Myocyte (in vitro differentiated cells): ENCODE measurements at places on chromosomes 1 and 21. TPM values are rescaled to one million over a fixed set of nuclear protein-coding genes. Genes with fewer than 3 reads are reported as not detected.

- DNase-seq: no peak
Observed at GRCh38 chr1:38508232-38508631, 351.3 kb downstream of the RRAGC start.

The C21orf58 gene
- 1.2 and 1.7 TPM in 2 replicates for total RNA-seq

GRCh38 chr1:3534803-3535637 is 76.3 kb downstream of the MEGF6 start:
- no peak for DNase-seq

GRCh38 chr21:14766241-14766640 is 220.1 kb upstream of the SAMSN1 start:
- DNase-seq: no peak

The NECTIN4 gene
- total RNA-seq: 0.16 TPM in 1 of 2 replicates, not detected in the other

GRCh38 chr1:61606448-61607312 is 118.3 kb downstream of the TM2D1 start:
- DNase-seq: peak; percentile 65
